CD4-positive, alpha-beta memory T cell (primary cell): ENCODE measurements at places on chromosomes 2 and 18.

DNA sequence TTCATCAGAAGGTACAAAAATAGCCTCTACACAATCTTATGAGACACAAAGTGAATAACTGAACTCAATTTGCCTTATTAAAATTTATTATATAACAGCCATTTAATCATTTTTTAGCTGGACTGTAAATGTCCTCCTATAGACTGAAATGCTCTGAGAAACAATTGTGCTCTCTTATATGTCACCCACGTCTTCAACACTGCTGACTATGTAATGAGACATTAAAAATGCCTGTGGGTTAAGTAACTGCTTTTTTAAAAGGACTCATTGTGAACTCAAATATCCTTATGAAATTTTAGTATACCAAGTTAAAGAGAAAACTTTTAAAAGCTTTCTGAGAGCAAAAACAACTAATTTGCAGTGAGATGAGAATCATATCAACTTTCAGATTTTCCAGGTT, 10.4 kb upstream of the GALNT1 start:
- DNase-seq = no peak

- DNase-seq = no peak
Observed at GRCh38 chr18:44098551-44099098, 582.1 kb upstream of the SETBP1 start.

DNA sequence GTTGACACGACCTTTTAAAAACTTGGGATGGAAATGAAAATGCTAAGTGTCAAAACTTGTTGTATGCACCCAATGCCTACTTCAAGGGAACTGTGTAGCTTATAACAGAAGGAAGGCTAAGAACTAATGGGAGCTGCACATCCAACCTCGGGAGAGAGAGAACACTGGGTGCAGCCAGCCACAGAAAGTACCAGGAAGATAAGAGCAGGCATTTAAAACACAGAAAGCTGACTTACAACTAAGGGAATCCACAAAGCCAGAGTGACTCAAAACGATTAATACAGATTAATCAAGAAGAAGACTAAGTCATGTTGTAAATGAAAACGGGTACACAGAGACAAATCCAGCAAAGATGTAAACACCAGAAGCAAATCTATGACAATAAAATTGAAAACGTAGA, 113.4 kb downstream of the HDAC4 start:
- DNase-seq = no peak

GRCh38 chr2:18585526-18585925, 3.8 kb downstream of the NT5C1B start:
- DNase-seq = no peak

- DNase-seq = no peak
Observed at GRCh38 chr2:3042601-3043585, 334.7 kb downstream of the EIPR1 start.

DNA sequence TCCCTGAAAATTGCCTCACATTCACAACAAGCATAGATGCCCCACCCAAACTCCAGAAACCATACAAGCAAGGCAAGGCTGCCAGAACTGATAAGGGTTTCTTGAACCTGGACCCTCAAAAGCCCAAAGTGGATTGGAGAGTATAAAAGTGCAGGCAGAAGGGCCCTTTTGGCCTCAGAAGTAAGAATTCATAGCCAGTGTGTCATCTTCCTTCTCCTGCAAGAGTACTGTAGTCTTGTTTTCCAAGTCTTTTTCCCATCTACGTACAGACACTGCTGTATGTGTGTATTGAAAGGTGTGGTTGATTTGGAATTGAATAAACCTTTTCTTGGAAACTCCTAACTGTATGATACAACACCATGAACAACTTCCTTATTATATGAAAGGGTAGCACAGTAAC, 46.8 kb downstream of the ZC3H15 start:
- no peak for DNase-seq

- no peak for DNase-seq
Observed at GRCh38 chr2:151638990-151639389, 95.3 kb downstream of the NEB start.

- no peak for DNase-seq
Observed at GRCh38 chr2:170113168-170113894, 64.6 kb upstream of the MYO3B start.

GRCh38 chr2:211396815-211397214, 840.4 kb downstream of the CPS1 start:
- no peak for DNase-seq

DNA sequence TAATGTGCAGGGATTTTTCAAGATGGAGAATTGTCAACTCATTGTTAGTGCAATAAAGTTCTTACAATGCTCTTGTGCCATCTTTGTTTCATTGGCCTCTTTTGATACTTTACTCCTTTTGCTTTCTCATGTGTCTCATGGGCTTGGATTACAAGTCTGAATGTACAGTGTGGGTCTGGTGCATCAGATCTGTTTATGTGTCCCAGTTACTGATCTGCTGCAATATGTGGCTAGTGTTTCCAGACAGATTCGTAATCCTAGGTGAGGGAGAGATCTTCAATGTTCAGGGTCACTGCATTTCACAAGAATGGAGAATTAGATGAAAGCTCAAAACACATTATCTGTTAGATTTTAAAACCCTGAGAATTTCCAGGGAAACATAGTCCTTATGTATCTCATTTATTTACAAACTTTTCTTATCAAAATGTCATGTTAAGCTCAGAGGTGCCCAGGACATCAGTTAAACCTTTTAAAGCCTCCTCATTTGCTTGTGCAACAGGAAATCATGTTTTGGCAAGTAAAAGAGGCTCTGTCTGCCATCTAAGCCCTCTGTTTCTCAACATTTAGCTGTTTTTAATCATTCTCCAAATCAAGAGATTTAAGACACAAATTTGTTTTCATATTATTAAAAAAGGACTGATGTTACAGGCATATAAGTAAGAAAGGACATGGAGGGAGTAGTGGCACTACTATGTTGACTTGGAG, 108.1 kb downstream of the NUP35 start:
- no peak for DNase-seq

DNA sequence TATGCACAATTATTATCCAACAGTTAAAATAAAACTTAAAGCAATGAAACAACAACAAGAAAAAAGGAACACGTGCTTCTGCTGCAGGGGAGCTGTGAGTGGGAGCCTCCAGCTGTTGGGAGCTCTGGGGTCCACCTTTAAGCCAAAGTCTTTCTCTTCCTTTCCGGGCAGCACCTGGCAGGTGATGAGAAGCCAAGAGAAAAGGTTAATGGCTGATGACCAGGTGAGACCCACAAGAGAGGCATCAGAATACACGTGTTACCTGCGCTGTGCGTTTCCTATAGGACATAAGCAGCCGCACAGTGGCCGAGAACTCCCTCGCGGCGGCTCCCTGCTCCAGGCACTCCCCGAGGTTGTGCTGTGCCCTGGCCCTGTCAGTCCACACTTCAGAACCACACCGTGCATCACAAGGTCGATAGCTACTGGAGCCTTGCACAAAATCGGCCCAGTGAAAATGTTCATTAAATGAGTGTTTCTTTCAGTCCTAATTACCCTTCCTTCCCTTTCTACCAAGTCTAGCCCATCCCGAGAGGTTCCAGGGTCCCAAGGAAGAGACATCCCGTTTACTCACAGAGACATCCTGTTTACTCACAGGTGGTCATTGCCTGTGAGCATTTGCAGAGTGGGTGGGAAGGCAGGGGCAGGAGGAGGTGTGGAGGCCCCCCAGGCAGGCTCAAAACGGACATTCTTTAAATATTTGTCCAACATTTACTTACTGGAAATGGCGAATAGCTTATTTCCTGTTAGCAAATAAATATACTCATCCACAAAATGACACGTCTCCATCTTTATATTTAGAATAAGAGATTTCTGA, 44.9 kb upstream of the ASB18 start:
- no peak for DNase-seq

- peak; percentile 30 for DNase-seq
Observed at GRCh38 chr2:241771286-241772062, 5.1 kb upstream of the GAL3ST2 start.

DNA sequence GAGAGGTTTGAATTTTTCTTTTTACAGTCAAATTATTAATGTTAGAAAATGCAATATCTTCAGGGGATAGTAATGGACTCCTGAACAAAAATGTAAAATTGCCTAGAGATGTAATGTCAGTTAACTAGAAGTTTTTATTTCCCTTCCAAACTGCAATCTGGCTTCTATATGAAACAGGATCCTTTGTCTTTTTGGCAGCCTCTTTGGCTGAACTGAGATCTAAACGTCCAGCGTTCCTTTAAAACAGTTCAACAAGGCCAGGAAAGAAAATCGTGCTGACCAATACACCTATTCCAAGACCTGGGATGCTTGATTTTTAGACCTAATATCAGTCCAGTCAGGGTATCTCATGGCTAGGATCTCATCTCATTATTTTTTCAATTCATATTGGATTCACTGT, 245.5 kb downstream of the FIGN start:
- DNase-seq = no peak

GRCh38 chr2:135099802-135100483, 47.9 kb downstream of the RAB3GAP1 start:
- no peak for DNase-seq

DNA sequence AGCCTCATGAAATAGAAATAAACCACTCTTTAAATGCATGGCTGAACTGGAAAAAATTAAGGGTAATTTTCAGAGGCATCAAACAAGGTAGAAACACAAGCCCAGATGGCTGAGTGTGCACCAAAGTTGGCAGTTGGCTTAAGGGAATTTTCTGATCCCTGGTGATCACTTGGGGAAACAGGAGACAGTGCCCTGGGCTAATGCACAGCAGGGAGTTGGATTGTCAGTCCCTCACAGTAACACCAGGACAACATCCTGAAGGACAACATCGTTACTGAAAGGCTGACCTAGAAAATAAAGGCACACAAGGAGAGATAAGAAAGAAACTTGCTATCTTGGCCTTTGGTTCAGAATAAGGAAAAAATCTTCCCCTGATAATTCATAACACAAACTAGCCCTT, 417.0 kb downstream of the SLC4A3 start:
- DNase-seq = no peak

- no peak for DNase-seq
Observed at GRCh38 chr2:201452058-201452921, 750 bp downstream of the STRADB start.

- DNase-seq = no peak
Observed at GRCh38 chr2:120949027-120949956, 213.6 kb downstream of the GLI2 start.

GRCh38 chr2:72833084-72833714, 7.4 kb upstream of the EXOC6B start:
- peak; percentile 37 for DNase-seq

DNA sequence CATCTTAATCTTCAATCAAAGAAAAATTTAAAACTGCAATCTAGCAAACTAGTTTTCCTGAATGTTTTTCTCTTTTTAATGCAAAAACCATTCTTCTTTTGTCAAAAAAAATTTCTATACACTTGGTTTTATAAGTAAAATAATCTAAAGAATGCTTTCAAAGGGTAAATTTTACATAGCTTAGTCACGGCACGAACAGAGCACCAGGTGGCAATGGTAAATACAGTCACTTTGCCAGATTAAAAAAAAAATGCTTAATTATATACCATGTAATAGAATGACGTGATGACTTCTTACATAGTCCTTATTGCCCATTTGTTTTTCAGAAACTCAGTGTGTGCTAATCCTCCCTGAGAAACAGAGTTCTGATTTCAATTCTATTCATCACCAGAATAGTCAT, 10.4 kb downstream of the FEZ2 start:
- no peak for DNase-seq

DNA sequence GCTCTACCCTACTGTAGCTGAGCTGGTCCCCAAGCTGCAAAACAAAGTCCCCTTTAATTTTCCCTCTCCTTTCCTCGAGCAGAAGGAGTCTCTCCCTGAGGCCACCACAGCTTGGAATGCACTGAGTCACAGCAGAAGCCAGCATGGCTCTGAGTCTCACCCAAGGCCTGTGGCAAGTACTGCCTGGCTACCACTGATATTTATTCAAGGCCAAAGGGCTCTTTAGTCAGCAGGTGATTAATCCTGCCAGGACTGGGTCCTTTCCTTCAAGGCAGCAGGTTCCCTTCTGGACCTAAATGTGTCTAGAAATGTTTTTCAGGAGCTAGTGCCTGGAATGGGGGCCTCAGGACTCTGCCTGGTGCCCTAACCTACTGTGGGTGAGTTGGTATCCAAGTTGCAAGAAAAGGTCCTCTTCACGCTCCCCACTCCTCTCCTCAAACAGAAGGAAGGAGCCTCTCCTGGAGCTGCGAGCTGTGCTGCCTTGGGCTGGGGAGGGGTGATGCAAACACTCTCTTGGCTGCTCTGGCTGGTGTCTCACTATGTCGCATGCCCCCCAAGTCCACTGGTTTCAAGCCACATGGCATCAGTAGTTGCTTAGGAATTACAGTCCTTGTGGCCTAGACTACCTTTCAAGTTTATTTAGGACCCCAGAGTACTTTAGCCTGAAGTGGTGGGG, 53.4 kb downstream of the CD28 start:
- no peak for DNase-seq

DNA sequence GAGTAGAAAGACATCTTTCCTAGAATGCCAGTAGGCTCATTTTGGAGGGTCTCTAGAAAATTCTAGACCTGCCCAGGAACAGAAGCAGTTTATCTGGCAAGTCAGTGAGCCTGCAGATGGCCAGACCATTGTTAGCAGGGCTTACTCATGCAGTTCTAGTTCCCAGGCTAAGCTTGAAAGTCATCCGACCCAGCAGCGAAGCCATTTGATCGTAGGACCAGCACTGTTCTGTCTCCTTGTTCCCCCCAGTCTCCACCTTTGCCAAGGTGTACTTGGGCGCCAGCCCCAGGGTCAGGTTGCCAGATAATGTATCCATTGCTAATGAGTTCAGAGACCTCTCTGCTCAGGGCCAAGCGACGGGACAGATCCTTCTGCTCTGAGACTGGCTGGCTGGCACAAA, 70.1 kb downstream of the EPAS1 start:
- DNase-seq = no peak

DNA sequence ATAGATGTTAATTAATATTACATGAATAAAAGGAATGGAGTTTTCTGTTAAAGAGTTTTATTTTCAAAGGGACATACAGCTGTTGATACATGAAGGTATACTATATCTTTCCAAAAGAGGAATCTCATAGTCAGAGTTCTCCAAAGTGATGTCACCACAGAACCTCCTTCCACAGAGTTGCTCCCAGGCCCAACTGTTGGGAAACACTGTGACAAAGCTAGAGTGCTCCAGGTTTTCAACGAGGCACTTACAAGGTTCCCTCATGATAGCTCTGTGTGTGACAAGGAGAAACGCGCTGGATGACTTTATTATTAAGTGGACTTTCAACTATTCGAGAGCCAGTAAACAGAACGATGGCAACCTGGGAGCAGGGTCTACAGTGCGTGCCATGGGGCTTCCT, 33.5 kb downstream of the PTPN18 start:
- DNase-seq = no peak
